ENCODE measurements at places on chromosomes 3 and 15. TPM values are rescaled to one million over a fixed set of nuclear protein-coding genes. Genes with fewer than 3 reads are reported as not detected.

The FAM174B gene
- total RNA-seq, result 10.0 TPM

The HYPK gene
- 21.2 TPM for total RNA-seq

GRCh38 chr15:71136793-71137518, 21.7 kb downstream of the THSD4 start:
- no peak for DNase-seq

The GPR176 gene
- 88.0 TPM for total RNA-seq

GRCh38 chr3:196166741-196167140, 44.5 kb downstream of the ZDHHC19 start:
- no peak for DNase-seq

- DNase-seq, result no peak
These were observed 32.2 kb upstream of the GREM1 start for GRCh38 chr15:32685576-32685975.

The RABL3 gene
- total RNA-seq, result 32.0 TPM

GRCh38 chr15:78925076-78925624, 19.7 kb downstream of the CTSH start:
- DNase-seq, result no peak

GRCh38 chr3:123421353-123422174, 27.3 kb downstream of the ADCY5 start:
- DNase-seq, result no peak

The LHFPL4 gene
- total RNA-seq, result not detected

The INKA1 gene
- 9.2 TPM for total RNA-seq

- DNase-seq, result no peak
These were observed 10.8 kb downstream of the SAMMSON start for GRCh38 chr3:70010346-70010745.

- no peak for DNase-seq
These were observed 5.1 kb downstream of the SPTBN5 start for GRCh38 chr15:41888662-41889253.

GRCh38 chr3:52530918-52531826, 2.5 kb downstream of the NT5DC2 start:
- DNase-seq, result no peak

- DNase-seq, result no peak
These were observed 503.3 kb upstream of the CFAP20DC start for GRCh38 chr3:59553076-59553475.

The CNTN4 gene
- total RNA-seq, result 103 TPM

The FOXB1 gene
- total RNA-seq, result not detected

DNA sequence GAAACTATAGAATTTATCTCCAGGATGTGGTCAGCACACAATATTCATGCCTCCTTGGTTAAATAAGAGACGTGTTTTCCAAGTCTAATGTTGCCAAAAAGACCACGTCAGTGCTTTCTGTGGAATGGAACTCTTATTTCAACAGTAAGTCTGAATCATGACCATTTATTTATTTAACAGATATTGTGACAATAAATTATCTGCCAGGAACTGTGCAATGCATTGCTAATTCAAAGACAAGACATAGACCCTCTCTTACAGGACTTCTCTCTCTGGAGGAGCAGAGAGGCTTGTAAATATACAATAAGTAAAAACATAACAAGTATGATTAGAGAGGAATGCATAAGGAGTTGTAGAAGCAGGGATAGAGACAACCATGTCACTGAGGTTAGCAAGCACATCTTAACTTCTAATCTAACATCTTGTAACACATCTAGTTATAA, 227.5 kb downstream of the DTWD1 start:
- no peak for DNase-seq

DNA sequence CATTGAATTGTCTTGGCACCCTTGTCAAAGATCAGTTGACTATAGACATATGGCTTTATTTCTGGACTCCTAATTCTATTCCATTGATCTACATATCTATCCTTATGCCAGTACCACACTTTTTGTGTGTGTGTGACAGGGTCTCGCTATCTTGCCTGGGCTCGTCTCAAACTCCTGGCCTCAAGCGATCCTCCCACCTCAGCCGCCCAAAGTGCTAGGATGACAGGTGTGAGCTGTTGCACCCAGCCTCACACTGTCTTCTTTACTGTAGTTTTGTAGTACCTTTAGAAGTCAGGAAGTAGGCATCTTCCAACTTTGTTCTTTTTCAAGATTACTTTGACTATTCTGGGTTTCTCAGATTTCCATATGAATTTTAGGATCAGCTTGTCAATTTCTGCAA, 24.3 kb downstream of the CDAN1 start:
- no peak for DNase-seq

The FBXL22 gene
- total RNA-seq, result 21.2 TPM

The THAP10 gene
- 0.81 TPM for total RNA-seq

- DNase-seq, result no peak
These were observed 366.9 kb downstream of the RSL24D1 start for GRCh38 chr15:54829821-54830220.

The CELF6 gene
- 4.1 TPM for total RNA-seq

DNA sequence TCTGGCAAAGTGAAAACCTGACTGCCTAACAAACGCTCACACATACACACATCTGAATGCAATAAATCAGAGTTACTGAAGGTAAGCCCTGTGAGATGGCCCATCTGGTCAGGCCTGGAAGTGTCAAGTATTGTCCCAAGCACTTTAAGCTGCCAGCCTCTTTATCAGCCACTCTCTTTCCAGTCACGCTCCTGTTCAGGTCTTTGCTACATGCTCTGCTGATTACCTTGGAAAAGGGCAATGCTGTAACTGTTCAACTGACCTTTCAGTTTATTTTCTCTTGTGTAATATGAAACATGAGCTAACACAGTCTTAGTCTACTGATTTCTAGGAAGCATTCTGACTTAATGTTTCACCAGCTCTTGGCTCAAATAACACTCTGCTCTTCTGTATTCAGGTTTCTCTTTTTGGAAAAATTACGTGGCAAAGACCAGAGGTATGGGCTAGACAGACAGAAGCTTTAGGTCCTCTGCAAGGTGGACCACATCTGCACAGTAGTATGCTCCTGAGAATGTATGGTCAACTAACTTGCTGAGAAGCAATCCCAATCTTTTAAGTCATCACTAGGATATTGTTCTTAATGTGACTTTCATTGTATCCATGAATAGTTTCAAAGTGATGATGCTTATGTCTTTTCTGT, 44.5 kb downstream of the GBE1 start:
- no peak for DNase-seq

DNA sequence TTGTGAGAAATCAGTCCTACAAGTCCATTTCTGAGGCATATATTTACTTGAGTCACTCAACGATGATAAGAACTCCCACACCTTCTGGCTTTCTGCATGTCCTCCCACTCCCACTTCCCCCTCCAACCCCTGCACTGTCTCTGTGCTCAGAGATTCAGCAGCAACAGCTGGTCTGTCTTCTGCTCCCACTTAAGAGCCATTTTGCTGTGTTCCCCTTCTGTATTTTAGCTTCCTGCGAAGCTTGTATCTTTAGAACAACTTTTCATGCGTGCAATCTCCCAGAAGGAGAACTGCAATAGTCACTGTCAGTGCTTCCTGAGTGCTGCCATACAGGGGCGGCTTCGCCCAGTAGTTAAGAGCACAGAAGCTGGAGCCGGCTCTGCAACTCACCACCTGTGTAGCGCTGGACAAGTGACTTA, 90.0 kb upstream of the SPATA12 start:
- no peak for DNase-seq

- DNase-seq, result no peak
These were observed 56.5 kb upstream of the STT3B start for GRCh38 chr3:31476209-31476608.

The ETV5 gene
- 362 TPM for total RNA-seq
